ENCODE measurements at places on chromosomes 2 and 18.

DNA sequence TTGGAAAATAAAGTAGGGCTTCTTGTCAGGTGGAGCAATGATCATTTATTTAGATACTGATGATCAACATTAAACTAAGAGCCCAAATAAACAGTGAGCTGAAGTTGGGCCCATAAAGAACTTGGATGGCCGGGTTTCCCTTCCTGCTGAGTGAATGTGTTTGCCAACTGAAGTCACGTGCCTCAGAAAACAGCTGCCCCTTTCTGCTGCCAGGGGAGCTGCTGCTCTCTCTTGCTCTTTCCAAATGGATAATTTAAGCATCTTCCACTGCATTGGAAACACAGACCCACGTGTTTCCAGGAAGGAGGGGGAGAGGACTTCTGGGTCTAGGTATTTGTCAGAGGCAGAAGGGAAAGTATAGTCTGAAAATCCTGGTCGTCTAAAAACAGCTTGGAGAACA is 22.9 kb upstream of the NCKAP5 start:
- DNase-seq = no peak

DNA sequence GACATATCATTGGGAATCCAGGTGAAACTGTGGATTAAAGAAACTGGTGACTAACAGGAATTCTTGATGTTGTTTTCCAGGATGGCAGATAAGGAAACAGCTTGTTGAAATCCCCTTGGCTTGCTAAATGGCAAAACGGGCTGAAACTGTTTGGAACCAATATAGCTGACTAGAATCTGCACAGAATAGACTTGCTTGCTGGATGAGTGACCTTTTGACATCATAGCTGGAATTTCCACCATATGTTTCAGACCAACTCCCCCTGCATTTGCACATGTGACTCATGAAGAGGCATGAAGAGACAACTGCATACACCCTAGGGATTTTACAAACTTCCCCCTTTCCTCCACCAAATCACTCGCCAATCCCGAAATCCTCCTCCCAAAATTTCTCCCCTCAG is 87.7 kb upstream of the LYPD1 start:
- no peak for DNase-seq

- DNase-seq = no peak
Observed at GRCh38 chr2:44620189-44620990, 258.6 kb downstream of the CAMKMT start.

GRCh38 chr2:129709001-129709955 is 270.2 kb upstream of the RAB6C start:
- no peak for DNase-seq

GRCh38 chr2:16440898-16441297 is 224.7 kb downstream of the CYRIA start:
- DNase-seq = no peak

- DNase-seq = no peak
Observed at GRCh38 chr2:36667931-36668330, 28.6 kb upstream of the VIT start.

GRCh38 chr2:98448441-98449145 is 3.9 kb downstream of the INPP4A start:
- no peak for DNase-seq

DNA sequence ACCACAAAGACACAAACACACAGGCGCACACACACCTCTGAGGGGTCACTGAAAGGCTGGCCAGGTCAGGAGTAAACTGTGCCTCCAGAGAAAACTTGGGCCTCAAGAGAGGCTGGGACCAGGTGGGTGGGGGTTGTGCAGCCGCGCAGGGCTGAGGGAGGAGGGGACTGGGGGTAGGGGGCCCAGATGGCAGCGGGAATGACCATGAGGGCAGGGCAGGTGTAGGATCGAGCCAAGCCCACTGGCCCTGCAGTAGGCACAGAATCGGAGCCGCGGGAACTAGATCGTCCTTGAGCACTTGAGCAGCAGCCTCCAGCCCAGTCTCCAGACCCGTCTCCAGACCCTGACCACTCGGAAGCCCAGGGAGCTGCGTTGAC is 36.8 kb downstream of the ANKMY1 start:
- no peak for DNase-seq

- no peak for DNase-seq
Observed at GRCh38 chr18:44187090-44187489, 493.6 kb upstream of the SETBP1 start.

GRCh38 chr2:30152385-30152784 is 5.6 kb downstream of the YPEL5 start:
- DNase-seq = no peak

DNA sequence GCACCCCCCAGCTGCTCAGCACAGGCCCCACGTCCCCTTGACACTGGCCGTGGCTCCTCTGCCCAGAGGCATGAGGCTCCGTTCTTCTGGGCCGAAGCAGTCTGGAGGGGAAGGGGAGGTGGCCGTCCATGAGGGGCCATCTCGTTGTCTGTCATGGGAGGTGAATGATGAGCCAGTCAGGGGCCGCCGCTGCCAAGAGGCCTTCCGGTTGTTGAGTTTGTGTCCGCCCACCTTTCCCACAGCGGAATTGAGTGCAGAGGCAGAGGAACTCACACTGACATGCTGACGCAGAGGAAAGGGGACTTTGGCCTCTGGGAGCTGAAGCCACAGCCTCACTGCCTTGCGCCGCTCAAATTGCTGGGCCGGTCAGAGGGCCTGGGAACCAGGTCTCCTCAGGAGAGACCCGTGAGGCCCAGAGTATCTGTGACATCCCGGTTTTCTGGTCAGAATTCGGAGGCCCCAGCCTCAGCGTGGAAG is 268.4 kb downstream of the ATAD2B start:
- no peak for DNase-seq

DNA sequence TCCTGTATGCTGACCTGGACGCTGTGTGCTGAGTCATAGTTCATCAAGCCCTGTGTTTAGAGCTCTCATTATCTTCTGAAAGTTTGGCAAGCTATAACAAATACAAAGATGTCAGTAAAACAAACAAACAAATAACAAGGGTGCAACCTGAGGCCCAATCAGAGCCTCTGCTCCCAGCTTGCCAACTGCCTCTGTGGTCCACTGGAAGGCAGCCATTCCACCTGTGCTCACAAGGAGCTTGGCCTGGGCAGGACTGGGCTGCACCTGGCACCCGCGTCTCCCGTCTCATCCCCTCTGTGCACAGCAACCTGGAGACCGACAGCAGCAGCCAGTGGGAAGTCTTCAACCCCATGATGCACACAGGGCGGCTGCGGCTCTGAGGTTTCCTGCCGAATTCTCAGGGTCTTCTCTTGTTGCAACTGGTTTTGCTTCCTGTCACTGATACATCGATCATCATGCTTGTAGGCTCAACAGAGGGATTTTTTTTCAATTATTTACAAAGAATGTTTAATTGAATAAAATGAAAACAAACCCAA is 97.8 kb downstream of the TMEM18 start:
- DNase-seq = no peak

DNA sequence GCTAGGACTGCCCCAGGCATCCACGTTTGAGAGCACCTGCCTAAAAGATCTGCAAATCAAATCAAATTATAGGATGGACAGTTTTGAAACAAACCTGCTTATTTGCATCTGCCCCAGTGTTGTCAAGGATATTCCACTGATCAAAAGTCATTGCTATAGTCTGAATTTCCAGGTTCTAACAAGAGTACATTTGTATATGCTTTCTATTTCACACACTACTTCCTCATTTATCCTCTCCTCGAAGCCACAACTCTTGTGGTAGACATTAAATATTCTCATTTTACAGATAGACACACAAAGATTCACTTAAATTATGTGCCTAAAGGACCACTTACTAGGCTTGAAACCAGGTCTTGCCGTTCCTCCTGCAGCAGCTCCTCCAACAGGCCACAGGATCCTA is 11.9 kb upstream of the TET3 start:
- no peak for DNase-seq

GRCh38 chr2:205539603-205540002 is 142.7 kb upstream of the NRP2 start:
- DNase-seq = no peak

Measured in T1000 (cell line).